ENCODE measurements at places on chromosomes 6 and 20. TPM values are rescaled to one million over a fixed set of nuclear protein-coding genes. Genes with fewer than 3 reads are reported as not detected.
A peak's percentile ranks its signal among the peaks of the same experiment; 100 is the strongest.

The SSR1 gene
- total RNA-seq = 118 TPM

The HLA-G gene
- 0.38 TPM for total RNA-seq

The NUP153 gene
- 74.1 TPM for total RNA-seq

The ABHD12 gene
- total RNA-seq = 72.6 TPM

The BICRAL gene
- 8.5 TPM for total RNA-seq

The TRIM10 gene
- total RNA-seq = not detected

The SLC12A5 gene
- 8.7 TPM for total RNA-seq

The TGM2 gene
- 333 TPM for total RNA-seq

The ASF1A gene
- total RNA-seq = 39.5 TPM

- no peak for DNase-seq
These were observed 54.4 kb downstream of the BMP7 start for GRCh38 chr20:57211908-57212533.

DNA sequence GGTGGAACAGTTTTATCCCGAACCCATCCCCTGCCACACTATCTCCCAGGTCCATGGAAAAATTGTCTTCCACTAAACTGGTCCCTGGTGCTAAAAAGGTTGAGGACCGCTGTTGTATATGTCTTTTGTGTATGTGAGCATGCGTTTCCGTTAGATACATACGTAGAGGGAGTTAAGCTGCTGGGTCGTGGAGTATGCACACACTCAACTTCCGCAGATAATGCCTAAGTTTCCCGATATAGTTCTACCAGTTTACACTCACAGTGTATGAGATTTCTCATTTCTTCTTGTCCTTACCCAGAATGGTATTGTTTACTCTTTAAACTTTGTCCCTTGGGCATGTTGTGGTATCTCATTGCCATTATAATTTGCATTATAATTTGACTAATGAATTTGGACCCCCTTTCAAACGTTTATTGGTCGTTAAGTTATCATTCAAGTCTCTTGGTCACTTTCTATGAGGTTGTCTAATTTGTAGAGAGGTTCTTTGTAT is 50.5 kb upstream of the SCAF8 start:
- no peaks in the 10 kb centered on the region for H3K27me3 ChIP-seq
- no peak for DNase-seq
- no peak overlapping the region for H3K4me3 ChIP-seq
- no peaks in the 10 kb centered on the region for H3K4me1 ChIP-seq

DNA sequence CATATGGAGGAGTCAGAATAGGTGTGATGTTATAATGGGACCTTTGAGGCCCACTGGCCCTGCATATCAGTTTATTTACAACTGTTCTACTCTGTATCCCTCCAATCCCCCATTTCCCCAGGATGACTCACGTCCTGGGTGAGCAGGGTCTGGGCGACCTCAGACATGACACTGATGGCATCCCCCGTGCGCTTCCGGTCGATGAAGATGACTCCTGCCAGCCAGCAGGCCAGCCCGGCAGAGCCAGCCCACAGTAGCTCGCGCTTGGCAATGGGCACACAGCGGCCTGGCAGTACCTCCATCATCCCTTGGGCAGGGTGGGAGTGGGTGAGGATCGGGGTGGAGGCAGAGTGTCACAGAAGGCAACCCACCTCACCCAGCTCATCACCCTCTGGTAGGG is 5.6 kb downstream of the AGPAT1 start:
- peaks cover 15% of the 10 kb centered on the region for H3K4me1 ChIP-seq
- no peaks in the 10 kb centered on the region for H3K27me3 ChIP-seq
- H3K27ac ChIP-seq = no peak overlapping the region
- no peak for DNase-seq
- H3K4me3 ChIP-seq = no peak overlapping the region

DNA sequence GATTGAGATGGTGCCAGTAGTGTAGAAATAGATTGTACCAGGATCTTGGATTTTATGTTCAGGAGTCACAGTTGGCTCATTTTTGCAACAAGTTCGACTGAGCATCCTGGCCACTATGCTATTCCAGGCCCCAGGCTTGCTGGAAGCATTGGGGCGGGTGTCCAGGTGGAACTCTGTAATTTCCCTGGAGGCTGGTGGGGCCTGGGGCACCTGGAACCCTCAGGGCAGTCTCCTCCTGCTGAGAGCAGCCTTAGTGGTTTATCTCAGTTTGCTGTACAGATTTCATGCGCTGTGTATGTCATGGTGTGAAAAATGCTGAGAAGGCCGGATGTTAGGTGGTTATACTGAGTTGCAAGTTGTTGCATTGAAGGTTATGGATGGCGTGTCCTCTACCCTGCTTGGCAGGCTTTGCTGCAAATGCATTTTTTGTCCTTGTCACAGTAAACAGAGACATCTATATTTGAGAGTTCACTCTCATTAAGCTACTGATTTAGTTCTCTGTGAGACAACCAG is 135.1 kb upstream of the MYLIP start:
- DNase-seq = no peak
- no peaks in the 10 kb centered on the region for H3K4me1 ChIP-seq
- no peaks in the 10 kb centered on the region for H3K36me3 ChIP-seq
- H3K27me3 ChIP-seq = peaks cover 63% of the 10 kb centered on the region

GRCh38 chr6:80010288-80010687 is 5.8 kb downstream of the TTK start:
- no peaks in the 10 kb centered on the region for H3K36me3 ChIP-seq
- H3K4me3 ChIP-seq = no peak overlapping the region
- H3K27ac ChIP-seq = no peak overlapping the region
- DNase-seq = no peak
- no peaks in the 10 kb centered on the region for H3K27me3 ChIP-seq

- no peak for DNase-seq
- no peak overlapping the region for H3K27ac ChIP-seq
- H3K4me1 ChIP-seq = peaks cover 16% of the 10 kb centered on the region
- H3K27me3 ChIP-seq = peaks cover 16% of the 10 kb centered on the region
- H3K4me3 ChIP-seq = no peak overlapping the region
These were observed 6.8 kb upstream of the KIAA1755 start for GRCh38 chr20:38267296-38267695.

GRCh38 chr20:19883501-19883900 is 125.4 kb downstream of the RIN2 start:
- DNase-seq = no peak
- H3K27me3 ChIP-seq = no peaks in the 10 kb centered on the region
- no peak overlapping the region for H3K4me3 ChIP-seq
- H3K27ac ChIP-seq = peak overlapping the region; percentile 96
- no peaks in the 10 kb centered on the region for H3K36me3 ChIP-seq

GRCh38 chr6:27668442-27669294 is 195.8 kb upstream of the ZNF184 start:
- H3K27ac ChIP-seq = peak overlapping the region; percentile 52
- peaks cover 40% of the 10 kb centered on the region for H3K4me1 ChIP-seq
- peak overlapping the region; percentile 85 for H3K4me3 ChIP-seq
- H3K36me3 ChIP-seq = no peaks in the 10 kb centered on the region
- no peaks in the 10 kb centered on the region for H3K27me3 ChIP-seq

- no peak for DNase-seq
- H3K36me3 ChIP-seq = no peaks in the 10 kb centered on the region
- no peak overlapping the region for H3K4me3 ChIP-seq
- no peak overlapping the region for H3K27ac ChIP-seq
- no peaks in the 10 kb centered on the region for H3K27me3 ChIP-seq
- H3K4me1 ChIP-seq = no peaks in the 10 kb centered on the region
These were observed 444.3 kb downstream of the BCKDHB start for GRCh38 chr6:80550748-80551147.

All from PC-9 (cell line).